ENCODE measurements at places on chromosomes 16 and 17.

GRCh38 chr16:8262299-8262698 lies 328.0 kb downstream of the TMEM114 start:
- no peak for DNase-seq

GRCh38 chr17:70099294-70099693 lies 24.3 kb downstream of the KCNJ16 start:
- DNase-seq, result no peak

- DNase-seq, result no peak
Observed at GRCh38 chr17:71444078-71444477, 676.7 kb upstream of the SOX9 start.

DNA sequence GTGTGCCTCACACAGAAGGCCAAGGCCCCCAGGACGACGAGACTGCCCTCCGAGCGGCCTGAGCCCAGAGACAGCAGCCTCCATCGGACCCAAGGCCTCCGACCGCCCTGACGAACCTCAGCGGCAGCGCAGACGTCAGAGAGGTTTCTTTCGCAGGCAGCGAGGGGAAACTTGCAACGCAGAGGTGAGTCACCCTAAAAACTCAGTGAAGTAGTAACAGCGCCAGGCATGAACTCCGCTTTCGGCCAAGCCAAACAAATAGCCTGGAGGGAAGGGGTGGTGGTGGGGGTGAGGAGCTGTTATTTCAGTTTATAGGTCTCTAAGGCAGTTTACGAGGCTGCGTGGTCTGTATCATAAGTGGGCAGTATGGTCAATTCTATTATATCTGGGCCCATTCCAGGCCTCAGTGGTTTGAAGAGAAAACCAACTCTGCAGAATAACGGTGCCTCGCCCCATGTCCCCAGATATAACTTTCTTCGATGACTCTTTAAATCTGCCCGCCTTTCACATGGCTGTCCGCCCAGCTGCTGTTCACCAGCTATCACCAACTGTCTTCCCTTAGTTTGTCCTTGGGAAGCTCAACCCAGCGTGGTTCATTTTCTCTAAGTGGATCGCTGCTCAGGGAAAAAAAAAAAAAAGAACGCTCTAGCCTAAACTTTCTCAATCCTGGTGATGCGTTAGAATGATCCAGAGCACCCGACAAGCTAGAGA lies 43.5 kb upstream of the FOXF1 start:
- peak; percentile 54 for DNase-seq

GRCh38 chr17:31095236-31096105 lies 694 bp downstream of the NF1 start:
- DNase-seq, result peak; percentile 38

DNA sequence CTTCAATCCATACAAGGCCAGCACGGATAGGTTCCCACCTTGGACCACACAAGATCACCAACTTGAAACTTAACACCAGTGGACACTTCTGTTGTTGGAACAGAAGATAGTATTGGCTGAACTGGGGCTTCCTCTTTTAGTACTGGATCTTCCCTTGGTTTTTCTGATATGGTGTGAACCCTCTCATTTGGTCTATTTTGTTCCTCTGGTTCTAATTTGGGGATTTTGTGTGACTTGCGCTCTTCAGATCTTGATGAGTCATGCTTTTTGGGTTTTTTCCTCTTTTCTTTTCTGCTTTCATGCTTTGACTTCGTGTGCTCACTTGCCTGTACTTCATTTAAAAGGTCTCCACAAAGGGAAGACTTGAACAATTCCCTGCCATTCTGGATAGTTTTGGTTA lies 39.0 kb downstream of the SOST start:
- DNase-seq, result no peak

DNA sequence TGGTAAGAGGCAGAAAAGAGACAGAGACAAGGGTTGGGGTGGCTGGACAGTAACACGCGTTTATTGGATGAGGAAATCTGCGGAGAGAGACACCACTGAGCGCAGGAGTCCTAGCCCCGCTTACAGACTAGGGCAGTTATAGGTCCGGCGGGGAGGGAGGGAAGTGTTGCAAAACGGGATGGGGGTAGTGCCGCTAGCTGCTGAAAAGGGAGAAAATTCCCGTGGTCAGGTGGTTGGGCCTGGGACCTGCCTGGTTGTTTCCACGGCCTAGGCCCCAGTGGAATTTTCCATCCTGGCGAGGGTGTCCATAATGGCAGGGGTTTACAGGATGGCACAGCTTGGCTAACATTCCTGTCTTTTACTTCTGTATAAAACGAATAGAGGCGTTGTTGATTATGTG lies 5.5 kb upstream of the CPHXL2 start:
- DNase-seq, result no peak

DNA sequence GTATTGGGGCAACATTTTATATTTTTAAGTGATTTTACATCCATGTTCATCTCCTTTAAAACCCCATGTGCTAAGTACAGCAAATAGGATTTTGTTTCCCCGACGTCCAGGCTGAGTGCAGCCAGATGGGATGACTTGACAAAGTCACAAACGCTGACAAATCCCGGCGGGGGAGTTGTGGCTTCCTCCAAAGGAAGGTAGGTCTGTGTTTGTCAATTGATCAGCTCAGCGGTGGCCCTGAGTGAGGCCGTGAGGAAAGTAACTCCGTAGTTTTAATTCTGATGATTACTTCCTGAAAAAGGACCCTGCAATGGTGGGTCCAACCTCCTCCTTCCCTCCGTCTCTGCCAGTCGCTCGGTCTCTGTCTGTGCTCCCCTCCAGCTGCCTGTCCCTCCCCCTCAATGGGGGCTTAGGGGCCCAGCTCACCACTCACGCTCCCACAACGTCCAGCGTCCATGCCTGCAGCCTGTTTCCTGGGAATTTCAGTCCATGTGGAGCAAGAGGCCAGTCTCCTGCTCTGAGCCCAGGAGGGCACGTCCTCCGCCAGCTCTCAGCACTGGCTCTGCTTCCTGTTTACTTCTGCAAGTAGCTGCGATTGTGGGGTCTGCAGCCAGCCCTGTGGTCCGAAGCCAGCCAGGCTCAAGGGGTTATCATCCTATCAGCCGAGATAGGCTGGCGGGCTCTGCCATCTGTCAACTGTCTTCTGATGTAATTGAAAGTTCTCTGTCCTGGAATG lies 209.4 kb upstream of the FOXF1 start:
- DNase-seq, result peak; percentile 57

GRCh38 chr17:3635474-3636153 lies 436 bp downstream of the SHPK start:
- DNase-seq, result no peak

- DNase-seq, result no peak
Observed at GRCh38 chr16:81530296-81530721, 85.7 kb downstream of the CMIP start.

GRCh38 chr17:30232015-30232823 lies 3.3 kb downstream of the SLC6A4 start:
- DNase-seq, result no peak

- peak; percentile 92 for DNase-seq
Observed at GRCh38 chr16:15653227-15653626, 3.2 kb downstream of the NDE1 start.

GRCh38 chr16:53282975-53283946 lies 151.0 kb upstream of the RBL2 start:
- DNase-seq, result peak; percentile 60

DNA sequence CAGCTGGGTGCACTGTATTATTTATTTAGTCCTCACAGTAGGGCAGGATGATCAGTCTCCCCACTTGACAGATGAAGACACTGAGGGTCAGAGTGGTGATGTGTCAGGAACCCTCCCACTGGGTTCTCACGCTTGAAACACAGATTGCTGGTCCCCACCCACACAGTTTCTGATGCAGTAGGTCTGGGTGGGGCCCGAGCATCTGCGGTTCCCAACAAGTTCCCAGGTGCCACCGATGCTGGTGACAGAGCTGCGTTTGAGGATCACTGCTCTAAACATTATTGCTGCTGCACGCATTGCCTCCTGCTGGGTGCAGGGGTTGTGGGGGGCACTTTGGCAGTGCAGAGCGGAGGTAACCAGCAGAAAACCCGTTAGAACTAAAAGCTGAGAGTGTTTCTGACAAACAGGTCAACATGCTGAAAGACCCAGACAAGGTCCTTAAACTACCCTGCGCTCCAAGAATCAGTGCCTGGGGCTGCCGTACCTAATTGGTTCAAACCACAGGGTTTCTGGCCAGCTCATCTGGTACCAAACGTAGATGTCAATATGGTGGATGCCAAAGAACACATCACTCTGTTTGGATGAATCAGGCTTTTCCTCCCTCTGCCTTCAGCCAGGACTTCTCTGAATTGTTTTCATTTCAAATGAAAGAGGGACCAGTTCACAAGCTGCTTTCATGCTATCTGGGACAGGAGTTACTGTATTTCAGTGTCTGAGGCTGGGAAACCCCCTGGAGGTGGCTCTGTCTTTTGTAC lies 76.0 kb downstream of the ABCC1 start:
- peak; percentile 93 for DNase-seq

DNA sequence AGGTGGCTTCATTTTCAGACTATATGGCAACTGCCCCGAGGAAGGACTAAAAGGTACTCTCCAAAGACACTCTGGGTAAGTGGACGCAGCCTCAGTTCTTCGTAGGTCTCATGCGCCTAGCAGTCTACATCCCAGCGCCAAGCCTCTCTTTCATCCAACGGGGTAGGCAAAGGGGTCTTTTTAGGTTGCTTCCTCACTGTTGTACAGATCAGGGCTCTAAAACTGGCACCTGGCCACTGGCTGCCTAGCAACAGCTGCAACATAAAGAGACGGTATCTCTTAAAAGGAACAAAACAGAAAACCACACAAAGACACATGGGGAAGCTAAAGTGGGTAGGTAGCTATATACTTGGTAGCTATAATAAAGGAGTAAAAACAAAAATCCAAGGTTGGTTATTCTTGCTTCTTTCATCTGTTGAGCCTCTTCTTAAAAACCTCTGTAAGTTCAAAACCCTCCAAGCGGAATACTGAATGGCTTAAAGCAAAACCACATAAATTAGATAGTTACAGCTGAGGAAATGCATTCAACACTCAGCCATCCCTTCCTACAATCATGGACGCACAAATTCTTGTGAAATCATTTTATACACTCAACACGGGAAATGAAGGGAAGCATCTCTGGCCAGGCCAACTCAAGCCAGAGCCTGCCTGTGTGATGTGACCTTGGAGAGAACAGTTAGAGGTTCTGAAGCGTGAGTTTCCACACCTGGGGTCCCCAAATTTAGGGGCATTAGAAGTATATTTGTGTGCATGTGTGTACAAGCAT lies 22.7 kb downstream of the CYTH1 start:
- DNase-seq, result peak; percentile 19

DNA sequence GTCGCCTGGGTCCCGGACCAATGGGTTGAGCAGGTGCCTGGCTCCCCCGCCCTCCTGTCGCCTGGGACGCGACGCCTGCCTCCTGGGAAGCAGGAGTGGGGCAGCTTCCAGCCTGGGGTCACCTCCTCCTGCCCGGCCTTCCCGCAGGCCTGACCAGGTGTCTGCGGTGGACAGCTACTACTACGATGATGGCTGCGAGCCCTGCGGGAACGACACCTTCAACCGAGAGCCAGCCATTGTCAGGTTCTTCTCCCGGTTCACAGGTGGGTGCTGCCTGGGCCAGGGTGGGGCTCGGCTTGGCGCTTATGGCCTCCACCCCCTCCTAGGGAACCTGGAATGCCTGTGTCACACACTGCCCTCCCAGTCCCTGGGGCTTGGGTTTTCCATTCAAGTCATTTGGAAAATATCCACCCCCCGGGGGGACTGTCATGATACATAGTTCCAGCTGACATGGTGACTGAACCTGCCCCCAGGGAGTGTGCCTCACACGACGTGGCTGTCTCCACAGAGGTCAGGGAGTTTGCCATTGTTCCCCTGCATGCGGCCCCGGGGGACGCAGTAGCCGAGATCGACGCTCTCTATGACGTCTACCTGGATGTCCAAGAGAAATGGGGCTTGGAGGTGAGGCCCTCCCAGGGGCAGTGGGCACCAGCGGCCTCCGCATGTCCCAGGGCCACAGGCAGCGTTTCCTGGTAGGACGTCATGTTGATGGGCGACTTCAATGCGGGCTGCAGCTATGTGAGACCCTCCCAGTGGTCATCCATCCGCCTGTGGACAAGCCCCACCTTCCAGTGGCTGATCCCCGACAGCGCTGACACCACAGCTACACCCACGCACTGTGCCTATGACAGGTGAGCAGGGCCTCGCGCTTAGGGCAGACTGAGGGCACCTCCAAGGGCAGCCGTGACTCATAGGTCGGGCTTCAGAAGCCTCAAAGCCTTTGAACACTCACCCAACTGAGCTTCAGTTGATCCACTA lies 2.3 kb downstream of the DNASE1 start:
- DNase-seq, result no peak

GRCh38 chr16:65200156-65200773 lies 78.4 kb upstream of the CDH11 start:
- no peak for DNase-seq

DNA sequence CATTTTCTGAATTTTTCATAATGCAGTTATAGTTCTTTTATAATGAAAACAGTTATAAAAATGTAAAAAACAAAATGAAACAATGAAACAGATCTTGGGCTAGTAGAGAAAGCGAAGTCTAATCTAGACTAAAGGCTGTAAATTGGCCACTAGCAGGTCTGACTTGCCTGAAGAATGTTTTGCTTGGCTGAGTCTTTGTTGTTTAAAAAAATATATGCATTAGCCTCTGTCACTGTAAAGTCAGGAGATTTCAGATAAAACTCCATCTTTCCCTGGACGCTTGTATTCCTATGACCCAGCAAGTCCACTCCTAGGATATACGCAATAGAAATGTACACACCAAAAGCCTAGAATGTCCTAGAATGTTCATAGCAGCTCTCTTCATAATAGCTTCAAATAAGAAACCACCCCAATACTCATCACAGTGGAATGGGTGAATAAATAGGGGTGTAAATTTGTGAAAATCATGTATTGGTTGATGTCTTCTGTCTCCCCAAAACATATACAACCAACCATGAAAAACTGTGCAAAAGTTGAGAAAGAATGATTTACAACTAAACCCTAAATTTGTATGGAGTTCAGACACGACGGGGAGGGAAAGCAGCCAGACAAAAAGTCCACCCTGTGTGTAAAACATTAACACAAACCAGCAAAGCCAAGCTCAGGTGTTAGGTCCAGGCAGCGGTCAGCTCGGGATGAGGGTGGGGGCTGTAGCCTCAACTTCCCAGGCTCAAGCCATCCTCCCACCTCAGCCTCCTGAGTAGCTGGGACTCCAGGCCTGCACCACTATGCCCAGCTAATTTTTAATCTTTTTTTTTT lies 37.7 kb upstream of the MEAK7 start:
- peak; percentile 14 for DNase-seq

DNA sequence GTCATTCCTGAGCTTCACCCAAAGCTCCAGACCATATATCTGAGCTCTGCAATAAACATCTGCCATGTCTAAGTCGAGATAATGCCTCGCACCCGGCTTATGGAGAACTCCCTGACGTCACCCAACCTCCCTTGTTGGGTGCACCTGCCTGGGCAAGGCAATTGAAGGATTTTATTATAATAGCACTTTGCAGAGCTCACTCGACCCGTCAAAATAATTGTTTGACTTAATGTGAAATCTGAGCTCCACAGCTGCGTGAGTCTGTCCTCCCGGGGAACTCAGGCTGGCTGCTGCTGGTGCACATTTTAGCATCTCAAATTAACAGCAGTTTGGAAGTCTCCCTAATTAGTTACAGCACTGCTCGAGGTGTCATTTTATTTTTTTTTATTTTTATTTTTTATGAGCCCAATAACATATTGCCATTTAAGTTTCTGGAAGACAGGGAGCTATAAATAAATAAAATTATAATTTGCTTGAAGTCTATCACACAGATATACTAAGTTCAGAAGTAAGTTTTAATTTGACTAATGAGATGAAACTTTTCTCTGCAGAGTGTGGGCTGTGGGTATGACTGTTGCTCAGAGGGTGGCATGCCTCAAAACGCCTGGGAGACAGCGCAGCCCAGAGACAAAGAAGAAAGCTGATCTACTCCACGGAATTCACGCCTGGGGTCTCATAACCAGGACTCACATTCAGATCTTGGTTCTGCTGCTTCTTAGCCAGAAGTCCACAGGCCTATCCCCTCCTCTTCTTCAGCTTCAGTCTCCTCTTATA lies 401.4 kb upstream of the C16orf82 start:
- DNase-seq, result no peak

- DNase-seq, result no peak
Observed at GRCh38 chr17:56636265-56636664, 42.8 kb downstream of the NOG start.

All from fibroblast of gingiva (primary cell).